ENCODE measurements at places on chromosomes 12 and 14.

DNA sequence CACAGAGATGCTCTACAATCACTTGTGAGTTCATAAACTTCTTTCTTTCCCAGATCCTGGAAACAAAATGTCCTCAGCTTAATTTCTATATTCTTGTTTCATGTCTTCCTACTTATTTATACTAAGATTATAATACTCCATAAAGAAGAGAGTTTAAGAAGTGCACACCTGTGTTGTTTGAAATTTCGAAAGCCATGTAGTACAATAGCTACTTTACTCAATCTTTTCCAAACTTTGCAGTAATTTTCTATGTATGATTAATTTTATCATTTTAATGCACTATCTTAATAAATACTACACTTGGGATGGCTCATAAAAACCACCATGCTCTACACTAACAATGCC is 300 bp upstream of the TTC5 start:
- DNase-seq, result no peak

- no peak for DNase-seq
These were observed 35.5 kb downstream of the CCDC92 start for GRCh38 chr12:123936956-123937706.

DNA sequence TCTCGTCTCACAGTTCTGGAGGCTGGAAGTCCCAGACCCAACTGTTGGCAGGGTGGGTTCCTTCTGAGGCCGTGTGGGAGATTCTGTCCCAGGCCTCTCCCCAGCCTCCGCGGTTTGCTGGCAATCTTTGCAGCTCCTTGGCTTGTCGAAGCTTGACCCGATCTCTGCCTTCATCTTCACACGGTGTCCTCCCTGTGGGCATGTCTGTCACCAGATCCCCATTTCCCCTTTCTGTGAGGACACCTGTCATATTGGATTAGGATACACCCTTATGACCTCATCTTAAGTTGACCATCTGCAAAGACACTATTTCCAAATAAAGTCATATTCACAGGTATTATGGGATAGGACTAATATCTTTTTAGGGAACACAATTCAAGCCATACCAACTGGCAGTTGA is 22.6 kb upstream of the LRP1-AS start:
- DNase-seq, result no peak

DNA sequence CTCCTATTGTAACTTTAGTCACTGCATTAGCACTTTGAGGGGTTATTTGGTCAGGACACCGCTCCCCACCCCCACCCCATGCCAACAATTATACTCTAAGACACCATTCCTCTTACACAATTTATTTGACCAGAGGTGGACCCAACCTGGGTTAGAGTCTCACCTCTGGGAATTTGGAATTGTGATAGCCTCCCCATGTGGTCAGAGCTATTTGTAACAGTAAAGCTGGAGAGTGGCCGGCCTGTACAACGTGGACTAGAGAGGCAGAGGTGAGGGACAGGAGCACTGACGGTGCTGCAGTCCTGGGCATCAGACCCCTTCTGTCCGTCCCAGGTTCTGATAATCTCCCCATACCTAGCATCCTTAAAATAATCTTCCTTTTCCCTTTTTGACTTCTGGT is 3.3 kb upstream of the HAL start:
- DNase-seq, result no peak

- peak; percentile 47 for DNase-seq
These were observed 764 bp downstream of the RBM25 start for GRCh38 chr14:73058922-73059673.

- no peak for DNase-seq
These were observed 12.0 kb downstream of the SOAT2 start for GRCh38 chr12:53115112-53115890.

DNA sequence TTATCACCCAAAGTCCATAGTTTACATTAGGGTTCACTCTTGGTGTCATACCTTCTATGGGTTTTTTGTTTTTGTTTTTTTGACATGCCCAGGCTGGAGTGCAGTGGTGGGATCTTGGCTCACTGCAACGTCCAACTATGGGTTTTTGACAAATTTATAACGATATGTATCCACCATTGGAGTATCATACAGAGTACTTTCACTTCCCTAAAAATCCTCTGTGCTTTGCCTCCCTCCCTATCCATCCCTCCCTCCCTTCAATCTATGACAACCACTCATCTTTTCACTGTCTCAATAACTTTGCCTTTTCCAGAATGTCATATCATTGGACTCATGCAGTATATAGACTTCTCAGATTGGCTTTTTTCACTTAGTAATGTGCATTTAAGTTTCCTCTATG is 139.0 kb upstream of the CCDC198 start:
- DNase-seq, result no peak

DNA sequence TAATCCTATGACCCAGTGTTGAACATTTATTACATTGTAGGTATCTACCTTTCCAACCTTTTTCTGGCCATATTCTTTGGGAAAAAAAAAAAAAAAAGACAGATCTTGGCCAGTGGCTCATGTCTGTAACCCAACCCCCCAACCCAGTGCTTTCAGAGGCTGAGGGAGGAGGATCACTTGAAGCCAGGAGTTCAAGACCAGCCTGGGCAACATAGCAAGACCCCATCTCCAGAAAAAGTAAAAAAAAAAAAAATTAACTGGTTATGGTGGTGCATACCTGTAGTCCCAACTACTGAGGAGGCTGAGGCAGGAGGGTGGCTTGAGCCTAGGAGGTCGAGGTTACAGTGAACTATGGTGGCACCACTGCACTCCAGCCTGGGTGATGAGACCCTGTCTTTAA is 58.1 kb downstream of the ACACB start:
- DNase-seq, result no peak

- no peak for DNase-seq
These were observed 4.8 kb downstream of the RNF34 start for GRCh38 chr12:121404734-121405133.

DNA sequence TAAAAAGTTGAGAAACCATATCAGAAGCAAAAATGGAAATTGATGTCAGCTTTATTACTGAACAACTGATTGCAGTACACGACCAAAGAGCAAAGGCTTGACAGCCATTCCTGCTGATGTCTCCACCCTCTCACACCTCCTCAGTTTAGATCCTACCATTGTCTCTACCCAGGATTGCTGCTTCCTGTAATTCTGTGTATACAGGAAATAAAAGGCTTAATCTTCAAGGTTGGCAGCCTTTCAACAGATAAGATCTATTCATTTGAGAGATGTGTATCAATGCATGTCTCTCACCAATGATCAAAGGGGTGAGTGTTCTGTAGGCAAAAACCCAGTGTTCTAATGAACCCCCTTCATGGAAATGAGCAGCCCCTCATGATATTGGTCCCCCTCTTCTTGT is 27.0 kb downstream of the SLCO1C1 start:
- DNase-seq, result no peak

DNA sequence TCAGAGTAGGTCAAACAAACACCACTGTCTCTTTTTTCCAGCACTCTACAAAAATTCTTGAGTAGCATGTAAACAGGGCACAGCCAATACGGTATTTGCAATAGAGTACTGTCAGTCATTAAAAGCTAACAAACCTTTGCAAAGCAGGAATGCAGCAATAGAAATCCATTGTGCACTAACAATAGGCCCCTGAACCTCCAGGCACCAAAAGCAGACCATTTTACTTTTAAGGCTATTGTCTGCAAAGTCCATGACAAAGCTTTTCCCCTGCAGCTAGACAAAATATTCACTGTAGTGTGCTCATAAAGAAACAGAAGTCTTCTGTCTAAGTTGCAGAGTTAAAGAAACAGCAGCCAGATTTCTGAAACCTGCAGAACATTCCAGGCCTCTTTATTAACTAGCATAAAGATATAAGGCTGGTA is 191.9 kb downstream of the SOX5 start:
- no peak for DNase-seq

GRCh38 chr14:102103062-102103695 is 16.3 kb upstream of the HSP90AA1 start:
- no peak for DNase-seq

DNA sequence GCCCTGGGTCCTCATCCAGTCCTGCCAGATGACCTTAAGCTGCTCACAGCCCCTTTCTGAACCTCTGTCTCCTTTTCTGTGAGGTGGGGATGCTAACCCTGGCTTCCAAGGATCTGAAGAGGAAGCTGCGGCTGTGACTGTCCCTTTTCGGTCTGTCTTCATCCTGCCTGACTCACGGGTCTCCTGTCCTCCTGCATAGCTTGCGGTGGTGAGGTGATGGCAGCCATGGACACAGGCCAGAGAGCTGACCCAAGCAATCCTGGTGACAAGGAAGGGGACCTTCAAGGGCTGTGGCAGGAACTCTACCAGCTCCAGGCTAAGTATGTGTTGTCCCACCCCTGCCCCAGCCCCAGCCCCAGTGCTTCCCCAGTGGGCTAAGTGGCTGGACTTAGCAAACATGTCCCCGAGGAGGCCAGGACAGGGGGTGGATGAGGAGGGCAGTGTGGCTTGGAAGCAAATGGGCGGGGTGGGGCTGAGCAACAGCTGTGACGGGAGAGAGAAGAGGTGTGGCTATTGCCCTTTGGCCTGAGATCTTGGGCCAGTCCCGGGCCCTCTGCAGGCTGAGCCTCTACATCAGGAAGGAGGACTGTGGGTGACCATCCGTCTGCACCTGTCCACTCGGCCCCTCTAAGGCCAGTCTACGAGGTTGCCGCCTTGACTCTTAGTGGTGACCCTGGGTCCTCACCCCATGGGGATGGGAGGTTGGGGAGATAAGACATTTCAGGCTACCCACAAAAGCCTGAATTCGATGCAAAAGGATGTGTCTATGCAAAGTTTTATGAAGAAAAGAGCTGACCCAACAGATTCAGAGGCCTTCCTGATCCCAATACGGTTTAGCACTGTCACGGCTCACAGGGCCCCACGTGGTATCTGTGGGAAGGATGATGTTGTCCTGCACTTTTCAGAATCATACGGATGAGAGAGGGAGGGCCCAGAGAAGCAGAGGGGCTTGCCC is 1.1 kb downstream of the CCDC197 start:
- no peak for DNase-seq

GRCh38 chr12:75959506-75959905 is 72.1 kb downstream of the PHLDA1 start:
- DNase-seq, result no peak

GRCh38 chr14:91879196-91879595 is 11.9 kb upstream of the TC2N start:
- no peak for DNase-seq

DNA sequence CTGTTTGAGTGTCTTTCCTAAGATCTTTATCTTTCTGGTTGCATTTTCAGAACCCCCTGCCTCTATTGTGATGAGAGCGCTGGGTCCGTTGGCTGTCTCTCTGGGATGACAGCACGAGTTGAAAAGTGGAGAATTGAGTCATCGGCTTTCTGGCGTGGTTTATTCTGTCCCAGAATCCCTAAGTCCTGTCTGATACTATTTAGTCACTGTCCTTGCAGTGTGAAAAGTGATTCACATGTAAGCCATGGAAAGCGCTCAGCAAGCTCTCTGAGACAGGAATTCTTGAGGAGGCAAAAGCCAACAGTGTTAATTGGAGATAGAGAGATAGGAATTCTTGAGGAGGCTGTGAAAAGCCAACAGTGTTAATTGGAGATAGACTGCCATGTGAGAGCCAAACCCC is 121.7 kb downstream of the CHST11 start:
- peak; percentile 63 for DNase-seq

GRCh38 chr12:115203701-115204100 is 519.7 kb upstream of the TBX3 start:
- no peak for DNase-seq

- DNase-seq, result no peak
These were observed 14.4 kb downstream of the TTLL5 start for GRCh38 chr14:75675265-75675960.

- no peak for DNase-seq
These were observed 34.9 kb downstream of the BBS10 start for GRCh38 chr12:76313299-76313698.

DNA sequence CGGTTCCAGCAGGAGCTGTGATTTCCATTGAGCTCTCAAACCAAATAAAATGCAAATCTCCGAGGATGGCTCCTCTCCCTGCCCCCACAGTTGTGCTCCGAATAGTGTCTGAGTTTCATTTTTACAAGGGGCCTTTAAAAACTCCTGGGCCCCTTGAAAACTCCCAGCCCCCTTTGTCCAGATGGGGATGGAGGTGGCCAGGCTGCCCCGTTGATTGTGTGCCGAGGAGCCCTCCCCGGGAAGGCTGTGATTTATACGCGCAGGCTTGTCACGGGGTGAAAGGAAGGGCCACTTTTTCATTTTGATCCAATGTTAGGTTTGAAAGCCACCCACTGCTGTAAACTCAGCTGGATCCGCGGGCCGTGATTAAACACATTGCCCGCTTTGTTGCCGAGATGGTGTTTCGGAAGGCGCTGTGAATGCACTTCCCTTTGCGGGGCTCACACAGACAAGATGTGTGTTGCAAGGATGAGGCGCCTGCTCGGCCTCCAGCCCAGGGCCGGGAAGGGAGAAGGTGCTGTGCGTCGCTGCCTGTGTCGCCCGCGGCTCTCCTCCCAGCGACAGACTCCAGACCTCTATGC is 98.8 kb downstream of the TMEM132C start:
- no peak for DNase-seq

DNA sequence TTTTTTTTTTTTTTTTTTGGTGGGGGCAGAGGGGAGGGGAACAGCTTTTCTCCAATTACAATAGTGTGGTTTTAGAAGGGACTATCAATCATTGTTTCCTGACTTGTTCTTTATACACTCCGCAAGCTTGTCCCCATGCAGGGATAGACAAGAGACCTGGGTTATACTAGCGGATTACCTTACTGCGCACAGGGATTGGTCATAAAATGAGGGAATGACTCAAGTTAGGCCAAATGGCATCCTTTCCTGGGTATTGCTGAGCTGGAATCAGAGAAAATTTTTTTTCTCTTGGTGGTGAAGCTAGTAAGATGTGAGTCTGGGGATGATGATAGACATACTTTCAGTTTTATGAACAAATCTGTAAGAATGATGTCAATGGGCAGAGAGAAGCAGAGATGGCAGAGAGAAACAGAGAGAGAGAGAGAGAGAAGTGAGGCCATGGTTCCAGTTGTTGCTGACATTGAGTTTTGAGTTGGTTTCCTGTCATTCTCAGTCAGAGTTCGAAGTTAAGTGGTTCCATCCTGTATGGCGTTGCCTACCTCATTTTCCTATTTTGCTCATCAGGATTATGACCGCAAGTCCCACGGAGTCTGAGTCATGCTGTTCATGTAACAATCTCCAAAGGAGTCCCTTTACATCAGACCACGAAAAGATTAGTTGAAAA is 59.1 kb upstream of the OTOGL start:
- DNase-seq, result no peak

DNA sequence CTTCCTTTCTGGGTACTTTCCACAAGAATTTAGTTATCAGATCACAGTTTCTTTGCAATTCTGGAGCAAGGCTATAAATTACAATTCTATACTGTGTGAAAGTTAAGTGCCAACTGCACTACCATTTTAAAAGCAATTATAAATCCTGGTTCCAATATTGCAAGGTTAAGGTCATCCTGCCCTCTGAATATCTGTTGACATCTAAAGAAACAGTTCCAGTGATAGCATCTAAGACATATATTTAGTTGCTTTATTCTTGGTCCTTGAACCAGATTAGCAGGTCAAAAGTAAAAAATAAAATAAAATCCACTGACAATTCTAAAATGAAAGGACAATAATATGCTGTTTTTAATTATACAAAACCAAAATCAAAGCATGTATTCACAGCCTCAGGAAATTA is 334.2 kb downstream of the ATXN7L3B start:
- DNase-seq, result no peak
